ENCODE measurements at places on chromosomes 7 and 10. TPM values are rescaled to one million over a fixed set of nuclear protein-coding genes. Genes with fewer than 3 reads are reported as not detected.

Gene FAM221A
- total RNA-seq, result not detected

Gene PROSER2
- 33.1 TPM for total RNA-seq

Gene ASB15
- not detected for total RNA-seq

Gene CHST15
- 19.2 TPM for total RNA-seq

GRCh38 chr7:37730501-37730900, 46.9 kb downstream of the GPR141 start:
- no peak for DNase-seq

Measured in HT1080 (cell line).